Liver (tissue), 10 donors: ENCODE measurements at places on chromosomes 4 and X. TPM values are rescaled to one million over a fixed set of nuclear protein-coding genes. Genes with fewer than 3 reads are reported as not detected.
A peak's percentile ranks its signal among the peaks of the same experiment; 100 is the strongest.

DNA sequence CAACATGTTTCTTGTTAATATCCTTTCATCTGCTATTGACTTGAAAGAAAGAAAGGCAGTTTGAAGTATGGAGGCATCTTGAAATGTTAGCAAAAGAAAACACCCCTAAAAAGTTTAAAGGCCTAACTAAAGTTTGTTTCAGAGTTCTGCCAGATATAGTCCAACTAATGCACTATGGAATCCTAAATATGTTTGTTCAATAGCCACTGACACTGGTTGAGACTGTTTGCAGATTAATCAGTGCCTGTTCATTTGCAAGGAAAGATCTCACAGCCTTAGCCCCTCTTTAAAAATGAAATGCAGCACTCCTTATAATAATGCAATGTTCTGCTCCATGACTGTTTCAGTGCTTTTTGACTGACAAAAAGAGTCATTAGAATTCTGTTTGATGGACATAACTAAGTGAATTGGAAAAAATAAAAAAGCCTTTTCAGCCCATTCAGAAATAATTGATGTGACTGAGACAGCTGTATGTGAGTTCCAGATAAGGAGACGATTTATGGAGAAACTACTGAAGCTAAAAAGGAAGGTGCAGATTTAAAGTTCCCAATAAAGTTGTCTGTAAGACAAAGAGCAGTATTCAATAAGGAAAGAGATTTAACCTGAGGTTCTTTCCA lies 192.0 kb downstream of the PCDH7 start:
- no peaks in the 10 kb centered on the region for H3K4me1 ChIP-seq
- no peaks in the 10 kb centered on the region for H3K27me3 ChIP-seq
- H3K27ac ChIP-seq = no peak overlapping the region
- no peak overlapping the region for H3K4me3 ChIP-seq

Gene MTMR8
- polyA plus RNA-seq = 0.28 TPM

GRCh38 chrX:68703369-68703768 lies 55.9 kb downstream of the STARD8 start:
- no peaks in the 10 kb centered on the region for H3K36me3 ChIP-seq
- peaks cover 48% of the 10 kb centered on the region for H3K4me1 ChIP-seq
- H3K4me3 ChIP-seq = no peak overlapping the region
- no peak for DNase-seq

DNA sequence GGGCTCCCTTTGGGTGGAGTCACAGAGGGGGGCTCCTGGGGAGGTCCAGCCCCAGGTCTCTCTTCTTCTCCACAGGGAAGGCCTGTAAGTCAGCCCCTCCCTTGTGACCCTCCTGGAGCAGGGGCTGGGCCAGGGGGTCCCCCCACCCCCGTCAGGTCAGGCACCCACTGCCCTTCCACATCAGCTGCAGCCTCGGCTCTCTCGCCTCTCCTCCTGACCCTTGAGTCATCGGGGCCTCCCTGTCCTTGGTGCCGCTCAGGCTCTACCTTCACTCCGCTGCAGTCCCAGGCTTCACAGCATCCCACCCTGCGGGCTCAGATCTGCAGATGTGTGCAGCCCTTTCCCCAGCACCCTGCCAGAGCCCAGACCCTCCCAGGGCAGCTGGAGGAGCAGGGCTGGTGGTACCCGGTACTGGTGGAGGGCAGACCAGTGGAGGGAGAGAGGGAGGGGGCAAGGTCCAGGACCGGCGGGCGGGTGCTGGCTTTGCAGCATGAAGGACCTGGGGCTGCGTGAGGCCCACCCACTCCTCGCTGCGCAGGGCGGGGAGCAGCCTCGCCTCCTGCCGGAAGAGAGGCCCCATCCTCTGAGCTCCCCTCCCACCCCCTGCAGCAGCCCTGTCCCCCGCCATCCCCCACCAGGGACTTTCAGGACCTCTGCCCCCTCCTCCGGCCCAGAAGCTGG lies 117.1 kb downstream of the FAM53A start:
- H3K4me3 ChIP-seq = no peak overlapping the region
- no peaks in the 10 kb centered on the region for H3K36me3 ChIP-seq
- no peak overlapping the region for H3K27ac ChIP-seq
- no peak for DNase-seq

GRCh38 chrX:154654372-154654771 lies 993 bp upstream of the CTAG2 start:
- H3K36me3 ChIP-seq = no peaks in the 10 kb centered on the region
- H3K4me1 ChIP-seq = no peaks in the 10 kb centered on the region
- no peaks in the 10 kb centered on the region for H3K27me3 ChIP-seq
- H3K4me3 ChIP-seq = no peak overlapping the region
- DNase-seq = no peak

DNA sequence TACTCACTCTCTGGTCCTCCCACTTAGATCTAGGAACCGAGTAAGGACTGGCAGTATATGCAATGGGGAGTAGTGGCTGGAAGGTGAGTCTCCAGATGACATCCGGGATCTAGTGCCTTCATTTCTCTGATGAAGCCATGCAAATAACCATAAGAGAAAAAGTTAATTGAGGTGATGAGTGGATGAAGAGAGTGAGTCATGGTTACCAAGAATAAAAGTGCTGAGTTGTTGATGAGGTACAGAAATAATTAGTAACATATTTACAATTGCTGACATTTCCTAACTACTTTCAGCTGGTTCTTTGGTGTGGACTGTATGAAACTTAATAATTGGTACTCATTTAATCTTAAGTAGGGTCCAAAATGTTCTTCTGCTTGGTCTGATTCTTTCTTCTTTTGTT lies 146.7 kb upstream of the PITX2 start:
- DNase-seq = no peak
- H3K27ac ChIP-seq = no peak overlapping the region
- H3K36me3 ChIP-seq = no peaks in the 10 kb centered on the region
- H3K27me3 ChIP-seq = no peaks in the 10 kb centered on the region
- no peak overlapping the region for H3K4me3 ChIP-seq

DNA sequence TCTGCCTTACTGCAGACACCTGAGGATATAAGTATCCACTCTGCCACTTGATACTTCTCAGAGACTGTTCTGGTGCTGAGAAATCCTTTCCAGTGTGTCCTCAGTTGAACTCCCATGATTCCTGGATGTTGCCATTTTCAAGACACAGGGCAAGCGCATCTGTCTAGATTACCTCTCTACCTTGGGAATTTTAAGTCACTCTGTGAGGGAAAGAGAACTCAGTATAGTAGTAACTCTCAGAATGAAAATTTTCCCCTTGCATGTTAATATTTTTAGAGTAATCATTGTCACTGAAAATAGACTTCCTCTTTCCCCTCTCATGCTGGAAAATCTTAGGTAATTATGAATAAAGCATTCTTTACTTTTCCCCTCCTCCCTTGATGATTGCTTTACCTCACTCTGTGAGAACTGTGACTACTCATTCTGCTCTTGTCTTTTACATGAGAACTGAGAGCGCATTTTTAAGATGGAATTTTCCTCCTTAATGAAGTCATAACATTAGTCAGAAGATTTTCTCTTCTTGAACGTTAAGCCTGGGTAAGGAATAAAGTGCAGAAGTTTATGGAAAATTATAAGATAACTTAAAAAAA lies 45.0 kb downstream of the TET2 start:
- no peak overlapping the region for H3K27ac ChIP-seq
- H3K36me3 ChIP-seq = no peaks in the 10 kb centered on the region
- no peak overlapping the region for H3K4me3 ChIP-seq
- DNase-seq = no peak

- H3K36me3 ChIP-seq = no peaks in the 10 kb centered on the region
- H3K27me3 ChIP-seq = no peaks in the 10 kb centered on the region
- no peak for DNase-seq
- no peak overlapping the region for H3K4me3 ChIP-seq
Observed at GRCh38 chr4:123743848-123744247, 347.3 kb downstream of the SPRY1 start.

Gene XK
- 0.83 TPM for polyA plus RNA-seq

Gene TEX13B
- not detected for polyA plus RNA-seq

Gene KDR
- 6.1 TPM for polyA plus RNA-seq

DNA sequence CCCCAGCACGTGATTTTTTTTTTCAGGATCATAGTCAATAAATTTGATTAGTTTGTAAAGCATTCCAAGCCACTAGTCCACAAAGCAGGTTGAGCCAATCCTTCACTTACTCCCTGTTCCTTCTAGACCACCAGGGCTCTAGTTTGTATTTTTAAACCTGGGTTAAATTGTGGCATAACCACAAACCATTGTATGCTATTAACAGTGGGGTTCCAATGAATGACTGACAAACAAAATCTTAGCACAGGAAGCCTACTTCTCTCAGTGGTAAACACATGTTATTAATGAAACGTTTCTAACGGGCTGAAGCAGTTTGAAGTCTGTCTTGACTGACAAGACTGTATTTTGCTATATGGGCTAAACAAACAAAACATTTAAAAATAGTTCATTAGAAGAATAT lies 48.6 kb upstream of the GYPA start:
- H3K4me1 ChIP-seq = no peaks in the 10 kb centered on the region
- H3K4me3 ChIP-seq = no peak overlapping the region
- no peaks in the 10 kb centered on the region for H3K36me3 ChIP-seq
- H3K27ac ChIP-seq = no peak overlapping the region
- H3K27me3 ChIP-seq = no peaks in the 10 kb centered on the region

DNA sequence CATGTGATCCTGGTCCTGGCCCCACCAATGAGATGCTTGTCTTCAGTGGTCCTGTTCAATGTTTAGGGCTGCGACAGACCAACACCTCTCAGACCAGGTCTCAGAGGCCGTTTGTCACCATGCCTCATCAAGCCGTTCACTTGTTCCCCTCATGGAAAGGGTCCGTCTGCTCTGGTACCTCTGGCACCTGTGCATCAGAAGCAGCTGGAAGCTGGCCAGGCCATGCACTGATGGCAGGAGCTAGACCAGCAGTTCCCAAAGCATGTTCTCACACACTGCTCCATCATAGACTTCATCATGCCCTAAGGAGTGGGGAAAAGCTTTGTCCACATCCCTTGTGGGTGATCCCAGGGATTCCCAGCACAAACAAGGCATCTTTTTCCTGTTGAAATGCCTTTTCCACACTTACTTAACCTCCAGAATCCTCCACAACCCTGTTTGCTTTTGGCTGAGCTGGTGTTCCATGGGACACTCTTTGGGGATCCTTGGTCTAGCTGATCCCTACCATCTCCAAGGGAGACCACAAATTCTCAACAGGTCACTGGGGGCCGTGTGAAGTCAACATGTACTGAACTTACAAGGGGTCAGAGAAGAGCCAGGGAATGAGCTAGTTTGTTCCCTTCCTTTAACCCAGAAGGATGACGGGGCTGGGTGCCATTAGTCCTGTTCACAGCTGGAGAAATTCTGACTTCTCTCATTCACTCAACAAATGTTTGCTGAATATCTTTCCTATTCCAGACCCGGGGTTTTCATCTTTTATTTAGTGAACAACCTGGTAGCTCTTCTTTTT lies 21.8 kb downstream of the SH3TC1 start:
- H3K36me3 ChIP-seq = peaks cover 24% of the 10 kb centered on the region
- H3K27ac ChIP-seq = peak overlapping the region; percentile 51
- no peaks in the 10 kb centered on the region for H3K27me3 ChIP-seq

- no peak overlapping the region for H3K4me3 ChIP-seq
- peaks cover 2% of the 10 kb centered on the region for H3K36me3 ChIP-seq
- no peak overlapping the region for H3K27ac ChIP-seq
- H3K27me3 ChIP-seq = no peaks in the 10 kb centered on the region
Observed at GRCh38 chrX:71450433-71451106, 82.3 kb upstream of the OGT start.

GRCh38 chr4:156929386-156930105 lies 42.1 kb downstream of the PDGFC start:
- no peak for DNase-seq
- H3K4me1 ChIP-seq = no peaks in the 10 kb centered on the region
- H3K4me3 ChIP-seq = no peak overlapping the region

- no peak overlapping the region for H3K27ac ChIP-seq
- no peaks in the 10 kb centered on the region for H3K36me3 ChIP-seq
- H3K4me3 ChIP-seq = no peak overlapping the region
- no peaks in the 10 kb centered on the region for H3K27me3 ChIP-seq
- H3K4me1 ChIP-seq = no peaks in the 10 kb centered on the region
Observed at GRCh38 chrX:86455495-86455894, 307.2 kb downstream of the DACH2 start.

GRCh38 chr4:8854931-8855330 lies 16.7 kb downstream of the HMX1 start:
- no peak overlapping the region for H3K27ac ChIP-seq
- peaks cover 18% of the 10 kb centered on the region for H3K4me1 ChIP-seq
- H3K4me3 ChIP-seq = no peak overlapping the region
- no peak for DNase-seq

Gene GPR82
- 0.59 TPM for polyA plus RNA-seq
